ENCODE measurements at places on chromosomes 3 and 15. TPM values are rescaled to one million over a fixed set of nuclear protein-coding genes. Genes with fewer than 3 reads are reported as not detected.

SOX14 gene
- 0.29 TPM for total RNA-seq

GNAT1 gene
- not detected for total RNA-seq

NPTN gene
- total RNA-seq = 89.6 TPM

OIP5 gene
- 15.8 TPM for total RNA-seq

CHL1 gene
- 0.59 TPM for total RNA-seq

CHRM5 gene
- total RNA-seq = not detected

SSR3 gene
- total RNA-seq = 170 TPM

PROS1 gene
- 7.8 TPM for total RNA-seq

MCF2L2 gene
- total RNA-seq = 2.7 TPM

VILL gene
- total RNA-seq = 14.2 TPM

REC114 gene
- total RNA-seq = not detected

DNA sequence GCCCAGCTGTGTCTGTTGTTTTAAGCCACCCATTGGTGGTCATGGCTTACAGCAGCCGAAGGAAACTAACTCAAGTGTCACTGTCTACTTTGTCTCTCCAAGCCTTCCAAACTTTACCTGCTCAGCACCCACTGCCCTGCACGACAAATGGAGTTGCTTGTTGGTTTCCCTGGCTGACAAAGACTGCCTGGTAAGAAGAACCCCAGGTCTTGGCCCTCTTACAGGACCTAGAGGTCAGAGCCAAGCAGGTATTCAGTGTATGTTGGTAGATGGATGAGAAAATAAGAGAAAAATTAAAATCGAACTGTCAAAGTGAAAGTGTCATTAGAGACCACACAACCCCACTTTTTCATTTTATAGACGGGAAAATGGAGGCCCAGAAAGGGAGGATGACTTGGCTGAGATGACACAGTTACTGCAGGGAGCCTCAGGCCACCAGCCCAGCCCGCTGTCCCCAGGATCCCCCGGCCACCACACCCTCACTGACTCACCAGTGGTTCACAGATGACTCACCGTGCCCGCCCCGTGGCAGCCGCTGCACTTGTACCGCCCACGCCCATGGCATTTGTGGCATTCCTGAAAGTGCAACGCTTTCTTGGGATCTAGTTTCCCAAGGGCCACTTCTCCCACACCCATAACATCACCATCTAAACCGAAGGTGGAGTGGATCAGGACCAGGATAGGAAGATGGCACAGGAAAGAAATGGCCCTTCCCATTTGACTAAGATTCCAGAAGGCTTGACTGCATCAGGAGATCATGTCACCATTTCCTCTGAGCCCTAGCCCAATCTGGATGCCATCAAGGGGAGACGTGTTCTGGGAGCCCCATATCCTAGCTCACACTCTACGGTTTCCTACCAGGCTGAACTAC lies 15.2 kb downstream of the SSUH2 start:
- no peak for DNase-seq

DNA sequence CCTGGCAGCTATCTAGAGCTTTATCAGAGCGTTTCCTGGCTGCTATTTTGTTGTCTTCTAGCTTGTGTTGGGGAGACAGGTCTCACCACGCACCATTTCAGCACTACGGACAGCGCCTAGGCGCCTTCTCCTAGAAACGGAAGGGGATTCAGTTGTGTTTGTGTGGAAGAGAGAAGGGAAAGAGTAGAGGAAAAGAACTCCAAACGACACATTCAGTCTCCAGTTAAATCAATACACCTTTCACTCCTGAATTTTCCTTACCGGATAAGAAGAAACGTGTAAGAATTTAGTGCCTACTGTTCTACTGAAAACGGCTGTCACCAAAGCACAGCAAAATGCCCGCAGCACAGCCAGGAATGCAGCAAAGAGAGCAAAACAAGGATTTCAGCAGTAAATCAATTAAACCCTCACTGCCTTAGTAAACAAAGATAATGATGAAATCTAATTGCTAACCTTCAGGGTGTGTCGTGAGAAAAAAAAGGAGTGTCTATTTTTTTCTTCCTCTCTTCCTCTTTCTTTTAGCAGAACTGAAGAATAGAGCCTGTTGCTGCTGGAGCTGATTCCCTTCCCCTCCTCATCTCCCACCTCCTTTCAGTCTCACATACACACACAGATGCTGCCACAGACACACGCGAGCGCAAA lies 412 bp upstream of the CTXN2 start:
- DNase-seq = peak; percentile 86

GRCh38 chr3:134526319-134526718 lies 40.5 kb downstream of the CEP63 start:
- DNase-seq = no peak

DNA sequence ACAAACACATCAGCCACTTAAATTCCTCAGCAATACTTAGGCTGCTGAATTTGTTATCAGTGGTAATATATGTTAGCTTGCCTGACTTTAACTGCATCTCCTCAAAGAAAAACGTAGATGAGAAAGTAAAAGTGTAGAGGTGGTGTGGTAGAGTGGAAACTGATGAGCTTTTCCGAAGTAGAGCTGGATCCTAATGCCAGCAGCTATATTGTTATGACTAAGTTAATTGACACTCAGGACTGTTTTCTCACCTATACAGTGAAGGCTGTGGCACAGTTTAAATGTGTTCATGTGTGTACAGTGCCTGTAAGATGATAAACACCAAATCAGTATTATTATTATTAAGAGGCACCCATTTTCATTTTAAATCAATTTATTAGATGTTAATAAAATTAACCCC lies 174.9 kb downstream of the TNIK start:
- no peak for DNase-seq

DNA sequence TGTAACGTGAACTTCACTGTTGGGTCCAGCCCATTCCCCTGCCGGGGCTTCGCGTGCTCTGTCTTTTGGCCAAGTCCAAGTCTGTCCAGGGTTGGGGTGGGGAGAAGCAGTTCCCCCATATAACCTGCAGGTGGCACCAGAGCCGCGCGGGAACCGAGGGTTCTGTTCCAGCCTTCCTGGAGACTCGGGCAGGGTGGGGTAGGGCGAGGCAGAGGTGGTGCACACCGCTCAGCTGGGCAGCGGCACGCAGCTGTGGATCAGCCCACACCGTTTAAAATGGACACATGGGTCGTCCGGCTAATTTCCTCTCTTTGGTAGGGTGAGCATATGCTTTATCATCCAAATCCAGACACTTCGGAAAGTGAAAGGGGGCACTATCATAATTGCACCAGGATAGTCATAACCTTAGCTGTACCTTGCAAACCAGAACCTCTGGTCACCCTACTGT lies 118.1 kb downstream of the TBC1D2B start:
- DNase-seq = peak; percentile 88

DNA sequence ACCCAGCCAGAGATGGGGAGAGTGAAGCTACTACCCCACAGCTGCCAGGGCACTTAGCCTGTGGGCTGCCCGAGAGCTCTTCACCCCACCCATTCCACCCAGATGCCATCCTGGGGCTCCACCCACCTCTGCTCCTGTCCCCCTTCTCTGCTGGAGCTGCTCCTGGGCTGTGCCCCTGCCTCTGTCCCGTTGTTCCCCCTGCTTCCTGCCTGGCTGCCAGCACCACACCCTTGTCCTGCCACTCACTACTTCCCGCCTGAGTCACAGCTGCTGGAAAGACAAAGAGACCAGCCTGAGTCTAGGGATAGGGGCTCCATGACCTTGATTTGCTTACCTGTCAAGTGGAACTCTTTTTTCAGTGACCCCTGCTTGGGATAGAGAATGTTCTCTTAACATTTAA lies 12.4 kb downstream of the GNAI2 start:
- DNase-seq = no peak

GRCh38 chr3:143165211-143165610 lies 45.6 kb downstream of the CHST2 start:
- DNase-seq = no peak

DNA sequence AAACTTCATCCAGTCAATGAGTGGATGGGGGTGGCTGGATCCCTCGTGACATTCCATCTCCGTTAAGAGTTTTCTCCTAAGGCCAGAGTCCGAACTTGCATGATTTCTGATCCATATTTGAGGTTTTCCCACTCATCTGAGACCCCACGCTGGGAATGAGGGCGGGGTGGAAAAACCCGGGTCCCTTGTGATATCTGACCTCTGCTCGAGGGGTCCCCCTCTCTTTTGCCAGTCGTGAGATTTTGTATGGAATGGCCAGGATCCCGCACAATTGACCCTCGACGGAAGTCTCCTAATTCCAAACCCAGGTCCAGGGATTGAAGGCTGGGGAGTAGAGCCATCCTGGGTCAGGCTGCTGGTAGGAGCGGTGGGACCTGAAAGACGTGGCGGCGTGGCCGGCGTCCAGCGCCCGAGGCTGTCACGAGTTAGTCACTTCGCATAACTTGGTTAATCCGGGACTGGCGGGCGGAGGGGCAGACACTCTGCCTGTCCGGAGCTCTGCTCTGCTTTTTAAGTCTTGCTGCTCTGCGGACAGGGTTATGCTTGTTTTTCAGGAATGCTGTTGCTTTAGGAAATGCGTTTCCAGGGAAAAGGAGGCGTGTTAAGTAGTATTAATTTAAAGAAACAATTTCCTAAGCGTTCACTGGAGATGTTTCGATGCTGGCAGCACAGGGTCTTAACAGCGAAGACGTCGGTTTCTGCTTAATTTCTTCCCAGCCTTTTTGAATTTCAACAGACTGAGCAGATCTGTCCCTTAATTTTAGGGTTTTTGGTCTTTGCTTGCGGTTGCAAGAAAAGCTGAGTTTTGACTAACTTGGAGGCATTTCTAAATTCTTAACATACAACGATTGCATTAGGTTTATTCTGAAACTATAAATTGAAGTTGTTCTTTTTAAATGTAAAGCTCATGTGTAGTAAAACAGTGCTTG lies 69.7 kb upstream of the LRRFIP2 start:
- peak; percentile 75 for DNase-seq

DNA sequence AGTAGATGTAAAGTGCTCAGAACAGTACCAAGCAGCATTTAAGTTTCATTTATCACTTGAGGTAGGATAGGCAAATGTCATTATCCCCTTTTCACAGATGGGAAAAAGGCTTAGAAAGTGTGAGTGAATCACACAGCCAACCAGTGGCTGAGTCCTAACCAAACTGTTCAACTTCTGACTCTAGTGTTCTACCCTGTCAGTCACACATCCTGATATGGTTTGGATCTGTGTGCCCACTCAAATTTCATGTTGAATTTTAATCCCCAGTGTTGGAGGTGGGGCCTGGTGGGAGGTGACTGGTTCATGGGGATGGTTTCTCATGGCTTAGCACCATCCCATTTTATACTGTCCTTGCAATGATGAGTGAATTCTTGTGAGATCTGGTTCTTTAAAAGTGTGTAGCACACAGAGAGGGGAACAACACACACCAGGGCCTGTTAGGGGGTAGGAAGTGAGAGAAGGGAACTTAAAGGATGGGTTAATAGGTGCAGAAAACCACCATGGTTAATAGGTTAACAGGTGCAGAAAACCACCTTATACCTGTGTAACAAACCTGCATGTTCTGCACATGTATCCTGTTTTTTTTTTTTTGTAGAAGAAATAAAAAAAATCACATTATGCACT lies 304.7 kb downstream of the SUCLG2 start:
- no peak for DNase-seq

- DNase-seq = no peak
Observed at GRCh38 chr3:132222868-132223538, 94.2 kb upstream of the ACP3 start.

GRCh38 chr3:14524920-14525660 lies 15.1 kb downstream of the GRIP2 start:
- DNase-seq = no peak

DNA sequence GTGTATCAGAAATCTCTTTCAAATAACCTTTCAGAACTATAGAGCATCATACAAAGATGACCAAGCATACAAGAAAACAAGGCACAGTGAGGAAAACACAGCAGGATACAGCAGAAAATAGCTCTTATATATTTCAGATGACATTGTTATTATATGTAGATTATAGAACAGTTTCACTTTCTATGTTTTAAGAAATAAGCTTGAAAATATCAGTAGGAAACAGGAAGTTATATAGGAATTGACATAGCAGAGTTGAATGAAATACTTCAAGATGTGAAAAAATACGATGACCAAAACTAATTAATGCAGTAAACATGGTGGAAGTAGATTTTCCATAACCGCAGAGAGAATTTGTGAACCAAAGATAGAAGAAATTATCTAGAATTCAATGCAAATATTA lies 75.2 kb downstream of the LYSMD4 start:
- no peak for DNase-seq

GRCh38 chr15:32844118-32844711 lies 126.4 kb downstream of the GREM1 start:
- no peak for DNase-seq

GRCh38 chr3:162250782-162251181 lies 754.2 kb downstream of the OTOL1 start:
- DNase-seq = no peak

DNA sequence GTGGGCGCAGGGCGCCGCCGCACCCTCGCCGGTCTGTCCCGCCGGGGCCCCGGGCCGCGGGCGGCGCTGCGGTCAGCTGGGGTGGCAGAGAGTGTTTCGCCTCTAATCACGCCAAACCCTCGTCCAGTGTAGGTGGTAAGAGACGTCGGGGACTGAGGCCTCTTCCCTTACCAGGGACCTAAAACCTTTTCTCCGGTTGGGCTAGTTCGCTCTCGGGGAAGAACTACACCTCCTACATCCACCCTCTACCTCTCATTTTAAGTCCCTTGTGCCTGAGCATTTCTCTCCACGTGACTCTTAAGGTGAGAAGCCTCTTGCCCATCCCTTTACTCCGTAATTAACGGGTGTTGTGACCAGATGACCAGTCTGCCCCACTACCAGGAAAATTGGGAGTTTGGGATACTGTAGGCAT lies 520 bp downstream of the TMEM42 start:
- DNase-seq = no peak

DNA sequence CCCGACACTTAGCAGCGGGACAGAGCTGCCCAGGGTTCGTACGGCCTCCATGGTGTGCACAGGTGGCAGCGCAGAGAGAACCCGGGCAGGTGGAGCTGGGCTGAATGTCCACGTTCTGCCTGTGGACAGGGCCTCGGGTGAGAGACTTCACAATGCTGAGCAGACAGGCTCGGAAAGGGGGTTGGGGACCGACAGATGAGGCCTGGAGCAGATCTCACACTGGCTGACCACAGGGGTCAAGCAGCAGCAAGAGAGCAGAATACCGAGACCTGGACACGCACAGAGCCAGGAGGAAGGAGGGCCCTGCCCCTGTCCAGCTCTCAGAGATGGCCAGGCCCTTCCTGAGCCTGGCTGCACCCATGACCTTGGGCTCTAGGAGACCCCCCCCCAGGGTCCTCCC lies 83.0 kb downstream of the VGLL4 start:
- DNase-seq = no peak

GRCh38 chr3:114307222-114307830 lies 13.5 kb downstream of the TIGIT start:
- DNase-seq = no peak

DNA sequence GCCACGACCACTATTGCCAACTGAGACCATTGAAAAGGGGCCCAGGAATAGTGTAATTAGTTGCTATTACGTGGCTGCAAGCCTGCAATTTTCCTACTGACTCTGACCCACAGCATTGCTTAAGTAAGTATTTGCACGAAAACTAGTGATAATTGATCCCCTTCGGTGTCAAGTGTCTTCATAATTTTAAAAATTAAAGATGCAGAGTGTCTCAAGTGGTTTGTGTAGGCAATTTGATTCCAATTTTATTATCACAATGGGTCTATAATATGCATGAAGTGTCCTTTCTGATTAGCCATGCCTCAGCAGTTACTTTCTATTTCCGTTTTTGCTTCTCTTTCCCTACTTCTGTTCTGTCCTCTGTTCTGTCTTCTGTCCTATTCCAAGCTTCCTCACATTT lies 259.2 kb downstream of the C3orf38 start:
- no peak for DNase-seq

All from type B pancreatic cell (in vitro differentiated cells).